ENCODE measurements at places on chromosomes 12 and 14.

DNA sequence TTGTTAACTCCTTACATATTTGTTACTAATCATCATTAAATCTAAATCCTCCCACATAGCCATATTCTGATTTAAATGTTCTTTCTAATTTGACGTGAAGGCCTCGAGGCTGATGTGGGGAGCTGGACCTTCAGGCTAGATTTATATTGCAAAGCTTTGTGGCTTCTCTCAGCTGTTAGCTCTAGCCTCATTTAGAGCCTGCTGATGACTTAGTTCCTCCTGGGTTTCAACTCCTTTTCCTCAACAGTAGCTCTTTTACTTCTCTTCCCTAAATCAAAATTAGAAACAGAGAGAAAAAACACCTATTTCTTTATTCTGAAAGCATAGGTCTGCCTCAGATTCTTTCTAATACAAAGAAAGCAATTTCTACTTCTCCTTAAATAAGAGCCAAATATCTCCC, 477.5 kb upstream of the CCDC196 start:
- 0 out of 2 replicates have a peak, but pooled peaks cover 2% of the 10 kb centered on the region for H3K4me1 ChIP-seq
- no peak for DNase-seq
- no peak overlapping the region for H3K4me3 ChIP-seq
- no peaks in the 10 kb centered on the region for H3K36me3 ChIP-seq
- no peaks in the 10 kb centered on the region for H3K27me3 ChIP-seq

DNA sequence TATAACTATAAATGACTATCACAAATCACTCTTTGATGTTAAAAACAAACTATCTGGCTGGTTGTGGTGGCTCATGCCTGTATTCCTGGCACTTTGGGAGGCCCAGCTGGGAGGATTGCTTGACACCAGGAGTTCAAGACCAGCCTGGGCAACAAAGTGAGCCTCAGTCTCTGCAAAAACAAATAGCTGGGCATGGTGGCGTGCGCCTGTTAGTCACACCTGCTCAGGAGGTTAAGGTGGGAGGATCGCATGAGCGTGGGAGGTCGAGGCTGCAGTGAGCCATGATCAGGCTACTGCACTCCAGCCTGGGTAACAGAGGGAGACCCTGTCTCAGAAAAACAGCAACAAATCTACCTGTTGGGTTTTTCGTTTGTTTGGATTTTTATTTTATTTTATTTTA, 5.4 kb downstream of the TXNRD1 start:
- H3K4me3 ChIP-seq, result peak overlapping the region; percentile 29
- H3K36me3 ChIP-seq, result no peaks in the 10 kb centered on the region
- no peak for DNase-seq
- H3K4me1 ChIP-seq, result peaks cover 63% of the 10 kb centered on the region
- peak overlapping the region; percentile 99 for H3K27ac ChIP-seq
- H3K27me3 ChIP-seq, result no peaks in the 10 kb centered on the region

DNA sequence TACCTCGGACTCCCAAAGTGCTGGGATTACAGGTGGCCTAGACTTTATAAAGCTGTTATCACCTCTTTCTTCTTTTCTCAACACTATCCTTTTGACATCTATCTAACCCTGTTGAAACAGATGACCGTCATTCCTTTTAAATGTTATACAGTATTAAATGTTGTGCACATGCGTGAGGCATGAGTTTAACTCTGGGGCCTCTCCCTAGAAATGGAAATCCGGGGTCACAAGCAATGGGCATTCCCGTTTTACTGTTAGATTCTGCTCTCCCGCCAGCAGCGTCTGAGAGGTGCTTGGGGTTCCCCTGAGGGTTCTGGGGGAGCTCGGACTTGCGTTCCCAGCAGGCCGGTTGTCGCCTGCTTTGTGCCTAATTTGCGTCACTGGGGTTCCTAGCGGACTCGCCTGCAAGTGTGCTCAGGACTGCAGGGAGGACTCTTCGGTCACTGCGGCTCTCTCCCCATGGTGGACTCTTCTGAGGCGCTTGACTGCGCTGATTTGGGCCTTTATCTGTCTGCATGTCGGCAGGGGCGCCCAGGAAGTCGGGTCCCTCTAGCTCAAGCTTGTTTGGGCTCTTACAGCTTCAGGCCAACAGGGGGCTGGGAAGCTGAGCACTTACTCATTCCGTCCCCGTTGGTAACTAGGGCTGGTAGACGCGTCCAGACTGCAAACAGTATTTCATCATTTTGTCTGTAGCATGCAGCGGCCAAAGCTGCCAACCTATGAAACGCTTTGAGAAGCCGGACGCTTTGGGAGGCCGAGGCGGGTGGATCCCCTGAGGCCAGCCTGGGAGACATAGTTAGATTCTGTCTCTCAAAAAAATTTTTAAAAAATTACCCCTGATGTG, 1.2 kb upstream of the RAN start:
- peak overlapping the region; percentile 67 for H3K4me3 ChIP-seq
- peaks cover 20% of the 10 kb centered on the region for H3K4me1 ChIP-seq
- no peaks in the 10 kb centered on the region for H3K27me3 ChIP-seq
- peaks cover 31% of the 10 kb centered on the region for H3K36me3 ChIP-seq

- no peaks in the 10 kb centered on the region for H3K27me3 ChIP-seq
- H3K27ac ChIP-seq, result no peak overlapping the region
- H3K4me1 ChIP-seq, result no peaks in the 10 kb centered on the region
- no peak overlapping the region for H3K4me3 ChIP-seq
- no peak for DNase-seq
Observed at GRCh38 chr14:36583242-36583892, 953 bp upstream of the NKX2-8 start.

GRCh38 chr12:33546004-33546403, 106.4 kb upstream of the SYT10 start:
- no peaks in the 10 kb centered on the region for H3K4me1 ChIP-seq
- DNase-seq, result no peak
- H3K36me3 ChIP-seq, result no peaks in the 10 kb centered on the region
- H3K27me3 ChIP-seq, result no peaks in the 10 kb centered on the region
- H3K27ac ChIP-seq, result no peak overlapping the region
- no peak overlapping the region for H3K4me3 ChIP-seq

GRCh38 chr12:123943816-123944215, 28.8 kb downstream of the CCDC92 start:
- no peak for DNase-seq
- no peaks in the 10 kb centered on the region for H3K27me3 ChIP-seq
- no peak overlapping the region for H3K4me3 ChIP-seq
- peaks cover 5% of the 10 kb centered on the region for H3K4me1 ChIP-seq
- H3K36me3 ChIP-seq, result no peaks in the 10 kb centered on the region
- no peak overlapping the region for H3K27ac ChIP-seq

DNA sequence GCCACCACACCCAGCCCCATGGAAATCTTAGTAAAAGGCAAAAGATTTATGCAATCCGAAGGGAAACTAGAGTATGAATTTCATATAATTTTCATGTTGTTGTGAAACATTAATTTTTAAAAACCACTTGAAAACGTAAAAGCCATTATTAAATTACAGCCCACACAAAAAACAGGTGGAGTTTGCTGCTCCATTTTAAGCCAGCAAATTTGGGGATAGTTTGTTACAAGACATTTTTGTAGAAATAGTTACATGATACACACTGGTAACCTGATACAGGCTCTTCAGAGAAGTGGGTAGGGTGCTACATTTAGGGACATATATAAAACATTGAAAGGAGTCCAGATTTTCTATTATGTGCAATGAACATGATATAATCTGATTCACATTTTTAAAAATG, 17.6 kb downstream of the GNPTAB start:
- H3K4me3 ChIP-seq, result no peak overlapping the region
- no peak for DNase-seq
- H3K27ac ChIP-seq, result no peak overlapping the region
- no peaks in the 10 kb centered on the region for H3K36me3 ChIP-seq

DNA sequence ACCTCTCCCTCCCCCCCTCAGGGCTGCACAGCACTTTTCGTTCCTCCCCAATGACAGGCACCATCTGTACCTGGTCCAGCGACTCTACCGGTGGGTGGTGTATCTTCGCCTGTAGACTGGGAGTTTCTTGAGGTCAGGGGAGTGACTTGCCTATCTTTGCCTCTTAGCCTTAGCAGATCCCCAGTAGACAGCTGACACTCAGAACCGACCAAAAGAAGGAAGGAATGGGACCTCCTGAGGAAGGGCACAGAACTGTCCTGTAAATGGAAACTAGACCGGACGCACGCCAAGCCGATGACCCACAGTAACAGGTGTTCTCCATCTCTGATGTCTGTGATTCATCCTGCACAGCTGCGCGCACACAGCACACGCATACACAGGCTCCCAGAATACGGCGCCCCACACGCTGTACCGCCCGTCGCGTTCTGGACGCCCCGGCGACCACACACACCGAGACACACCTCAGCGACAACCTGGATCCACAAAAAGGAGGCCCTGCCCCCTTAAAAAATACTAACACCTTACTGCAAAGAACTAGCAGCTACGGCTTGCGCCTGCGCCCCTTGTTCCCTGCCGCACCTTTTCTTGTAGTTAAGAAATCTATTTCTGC, 673 bp upstream of the TTC9 start:
- DNase-seq, result no peak
- H3K36me3 ChIP-seq, result no peaks in the 10 kb centered on the region
- H3K27me3 ChIP-seq, result no peaks in the 10 kb centered on the region
- peaks cover 31% of the 10 kb centered on the region for H3K4me1 ChIP-seq

DNA sequence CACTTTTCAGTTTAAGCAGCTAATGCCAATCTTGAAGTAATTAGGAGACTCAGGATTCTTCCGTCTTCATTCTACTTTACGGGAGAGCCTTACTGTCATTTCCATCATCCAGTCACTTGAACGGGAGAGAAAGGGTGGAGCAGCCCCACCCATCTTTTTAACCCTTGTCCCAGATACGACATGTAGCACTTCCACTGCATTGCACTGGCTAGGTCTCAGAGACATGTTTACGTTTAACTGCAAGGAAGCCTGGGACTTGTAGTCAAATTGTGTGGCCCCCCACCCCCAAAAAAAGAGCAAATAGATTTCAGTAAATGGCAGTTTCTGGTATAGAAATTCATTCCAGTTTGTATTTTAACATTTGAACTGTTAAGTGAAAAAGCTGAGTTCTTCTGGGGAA, 46.1 kb upstream of the SYT1 start:
- no peak overlapping the region for H3K27ac ChIP-seq
- no peak overlapping the region for H3K4me3 ChIP-seq
- H3K27me3 ChIP-seq, result no peaks in the 10 kb centered on the region
- H3K4me1 ChIP-seq, result peaks cover 12% of the 10 kb centered on the region
- peak; percentile 82 for DNase-seq

GRCh38 chr14:83887866-83888265, 1642.1 kb upstream of the FLRT2 start:
- no peak for DNase-seq
- H3K36me3 ChIP-seq, result no peaks in the 10 kb centered on the region
- no peaks in the 10 kb centered on the region for H3K27me3 ChIP-seq
- H3K4me1 ChIP-seq, result no peaks in the 10 kb centered on the region
- H3K4me3 ChIP-seq, result no peak overlapping the region

DNA sequence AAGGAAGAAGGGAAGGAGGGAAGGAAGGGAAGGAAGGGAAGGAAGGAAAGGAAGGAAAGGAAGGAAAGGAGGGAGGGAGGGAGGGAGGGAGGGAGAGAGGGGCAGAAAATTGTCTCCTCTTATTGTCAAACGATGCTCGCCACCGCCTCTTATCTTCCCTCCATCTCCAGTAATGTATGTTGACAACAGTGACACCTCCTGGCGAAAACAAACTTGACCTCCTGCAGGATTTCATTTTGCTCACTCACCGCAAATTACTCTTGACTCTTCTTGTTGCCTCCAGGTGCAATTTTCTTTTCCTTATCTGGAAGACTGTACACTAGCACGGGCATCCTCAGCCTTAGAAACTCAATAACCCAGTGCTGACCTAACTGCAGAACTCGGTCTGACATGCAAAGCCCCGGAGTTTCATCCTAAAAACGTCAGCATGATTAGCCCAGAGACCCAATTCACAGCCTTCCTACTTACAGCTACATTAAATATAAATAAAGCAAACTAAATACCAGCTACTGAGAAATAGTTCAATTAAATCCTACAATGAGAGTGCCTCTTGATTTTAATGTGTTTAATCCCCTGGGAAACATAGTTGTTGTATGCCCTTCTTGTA, 512.4 kb upstream of the TMPO start:
- no peaks in the 10 kb centered on the region for H3K36me3 ChIP-seq
- peak; percentile 39 for DNase-seq
- H3K27ac ChIP-seq, result no peak overlapping the region
- no peak overlapping the region for H3K4me3 ChIP-seq
- peaks cover 6% of the 10 kb centered on the region for H3K27me3 ChIP-seq

DNA sequence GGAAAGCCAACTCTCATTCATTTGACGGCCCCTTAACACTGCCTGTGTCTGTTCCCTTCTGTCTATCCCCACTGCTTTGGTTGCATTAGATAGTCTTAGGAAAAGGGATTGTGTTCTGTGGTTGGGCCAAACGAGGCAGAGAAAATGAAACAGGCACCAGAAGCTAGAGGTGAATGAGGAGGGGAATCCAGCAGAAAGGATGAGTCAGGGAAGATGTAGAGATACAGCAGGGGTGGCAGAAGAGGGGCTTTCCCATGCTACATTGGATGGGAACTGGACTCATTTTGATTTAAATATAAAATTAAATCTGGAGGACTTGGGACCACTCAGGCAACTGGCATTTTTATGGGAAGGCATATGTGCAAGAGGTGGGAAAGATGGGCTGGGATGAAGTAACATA, 43.3 kb downstream of the OTOGL start:
- DNase-seq, result no peak
- no peaks in the 10 kb centered on the region for H3K4me1 ChIP-seq
- H3K27me3 ChIP-seq, result no peaks in the 10 kb centered on the region

- H3K36me3 ChIP-seq, result no peaks in the 10 kb centered on the region
- peak within 1 kb of the TSS; percentile 80 for H3K4me3 ChIP-seq
- no peak for DNase-seq
- H3K27me3 ChIP-seq, result no peaks in the 10 kb centered on the region
- H3K4me1 ChIP-seq, result peaks cover 22% of the 10 kb centered on the region
- H3K27ac ChIP-seq, result peak within 1 kb of the TSS; percentile 44
Observed at GRCh38 chr12:29148911-29149690, at the start of gene FAR2. Gene FAR2, plus strand, starts transcription at chr12:29149278. Its CDS starts 121,172 bp downstream, at chr12:29270450.

DNA sequence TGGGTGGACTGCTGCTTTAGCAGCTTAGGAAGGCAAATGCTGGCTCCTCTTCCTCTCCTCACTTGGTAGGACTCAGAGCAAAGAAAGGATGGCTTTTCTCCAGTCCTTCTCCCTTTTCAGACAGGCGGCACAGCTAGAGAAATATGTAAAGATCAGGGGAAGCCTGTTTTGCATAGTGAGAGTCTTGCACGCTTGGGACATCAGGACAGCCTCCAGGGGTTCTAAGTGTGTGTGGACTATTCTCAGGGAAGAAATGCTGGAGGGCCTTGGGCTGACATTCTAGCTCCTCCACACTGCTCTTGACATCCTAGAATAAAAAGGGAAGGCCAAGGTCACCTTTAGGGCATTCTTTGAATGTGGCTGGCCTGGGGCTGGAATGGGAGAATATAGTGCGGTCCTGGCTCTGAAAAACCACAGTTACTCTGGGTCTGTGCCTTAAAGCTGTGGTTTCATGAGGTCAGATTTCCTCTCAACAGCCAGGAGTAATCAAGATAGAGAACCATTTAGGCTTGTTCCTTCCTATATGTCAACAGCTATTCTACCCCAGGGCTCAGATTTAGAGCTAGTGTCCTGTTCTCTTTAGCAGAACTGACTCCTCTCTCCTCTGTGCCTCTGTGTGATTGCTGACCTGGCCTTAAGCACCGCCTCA, 24.3 kb downstream of the CMA1 start:
- no peaks in the 10 kb centered on the region for H3K27me3 ChIP-seq
- no peak overlapping the region for H3K27ac ChIP-seq
- DNase-seq, result no peak

- H3K4me1 ChIP-seq, result no peaks in the 10 kb centered on the region
- H3K27me3 ChIP-seq, result peaks cover 11% of the 10 kb centered on the region
- no peak overlapping the region for H3K4me3 ChIP-seq
- no peak for DNase-seq
- no peaks in the 10 kb centered on the region for H3K36me3 ChIP-seq
Observed at GRCh38 chr14:34128665-34129064, 177.8 kb upstream of the EGLN3 start.

GRCh38 chr14:61280092-61280525, 1.0 kb downstream of the TMEM30B start:
- no peak for DNase-seq
- H3K4me1 ChIP-seq, result no peaks in the 10 kb centered on the region
- no peaks in the 10 kb centered on the region for H3K36me3 ChIP-seq

All from HCT116 (cell line).